ENCODE measurements at places on chromosomes 5 and 9. TPM values are rescaled to one million over a fixed set of nuclear protein-coding genes. Genes with fewer than 3 reads are reported as not detected.

Gene NUTM2G
- not detected for total RNA-seq

GRCh38 chr5:74497706-74498105 is 142.8 kb downstream of the ENC1 start:
- no peak for DNase-seq

- no peak for DNase-seq
Measured at GRCh38 chr5:5295351-5295750, 127.1 kb upstream of the ICE1 start.

GRCh38 chr9:88174324-88174723 is 36.0 kb upstream of the SPATA31C2 start:
- no peak for DNase-seq

GRCh38 chr9:86645303-86645702 is 291.1 kb upstream of the TUT7 start:
- DNase-seq, result no peak

DNA sequence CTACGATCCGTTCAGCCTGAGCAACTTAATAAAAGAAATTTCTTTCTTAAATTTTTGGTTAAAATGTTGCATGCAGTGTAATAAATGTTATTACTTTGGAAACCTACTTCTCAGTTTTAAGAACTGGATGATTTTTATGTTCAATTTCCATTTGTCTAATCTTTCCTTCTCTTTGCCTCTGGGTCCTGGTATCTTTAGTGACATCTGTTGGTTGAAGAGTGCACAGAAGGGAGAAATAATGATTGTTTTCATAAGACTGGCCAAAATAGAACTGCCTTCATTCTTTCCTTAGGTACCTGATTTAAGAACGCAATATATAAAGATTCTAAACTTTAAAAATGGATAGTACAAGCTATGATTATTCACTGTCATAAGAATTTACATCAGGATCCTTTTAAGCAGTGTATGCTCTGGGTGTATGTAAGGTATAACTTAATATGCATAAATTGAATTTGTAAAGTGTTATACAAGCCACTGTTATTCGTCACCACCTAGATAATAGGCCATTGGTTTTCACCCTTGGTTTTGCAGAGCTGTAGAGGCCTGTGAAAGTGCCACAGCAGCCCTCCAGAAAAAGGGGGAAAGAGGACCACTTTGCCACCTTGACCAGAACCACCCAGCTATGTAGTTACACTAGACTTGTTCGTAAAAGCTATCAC is 82.8 kb upstream of the TLX3 start:
- no peak for DNase-seq

All from skin of body (tissue), 3 donors.